Stimulated activated CD8-positive, alpha-beta memory T cell treated with anti-CD3 and anti-CD28 coated beads, Interleukin-7, amount 100 ng/mL, for 1 hour (primary cell): ENCODE measurements at places on chromosomes 4 and X.

DNA sequence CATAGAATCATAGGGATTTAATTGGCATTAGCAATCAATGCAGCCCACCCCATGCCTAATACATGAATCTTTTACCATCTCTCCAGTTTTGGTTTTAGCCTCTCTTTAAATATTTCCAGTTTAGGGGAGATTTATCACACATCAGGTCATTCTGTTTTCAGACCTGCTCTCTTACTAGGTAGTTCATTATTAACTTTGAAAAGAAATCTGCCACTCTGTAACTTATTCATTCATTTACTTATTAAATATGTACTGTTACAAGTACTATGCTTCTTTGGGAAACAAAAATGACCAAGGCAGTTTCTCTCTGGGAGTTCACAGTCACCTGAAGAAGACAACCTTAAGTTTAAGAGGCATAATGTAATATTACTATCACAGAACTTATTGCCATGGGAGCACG is 62.1 kb downstream of the USO1 start:
- no peak for DNase-seq

DNA sequence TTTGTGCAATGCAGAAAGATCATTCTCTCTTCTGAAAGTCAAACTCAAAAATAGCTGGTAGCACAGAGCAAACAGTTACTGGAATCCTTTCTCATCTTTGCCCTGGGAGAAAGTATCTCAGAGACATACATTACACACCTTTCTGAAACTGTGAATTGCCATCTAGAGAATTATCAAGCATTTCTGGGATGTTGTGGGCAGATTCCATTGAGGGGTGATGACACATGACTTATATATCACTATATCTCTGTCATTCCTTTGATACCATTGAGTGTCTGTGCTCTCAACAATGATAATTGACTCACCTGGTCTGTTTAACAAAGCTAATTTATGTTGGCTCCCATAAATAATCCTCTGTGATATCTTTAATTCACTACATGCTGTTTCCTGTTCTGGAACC is 13.0 kb downstream of the SLIT2 start:
- no peak for DNase-seq

GRCh38 chrX:147478899-147479298 is 432.8 kb upstream of the FMR1 start:
- DNase-seq = no peak

- no peak for DNase-seq
Measured at GRCh38 chr4:144645102-144645630, 790 bp upstream of the HHIP start.

- no peak for DNase-seq
Measured at GRCh38 chrX:39944416-39944815, 153.3 kb downstream of the BCOR start.

- DNase-seq = no peak
Measured at GRCh38 chr4:123163501-123163900, 233.1 kb upstream of the SPRY1 start.

- no peak for DNase-seq
Measured at GRCh38 chr4:73259571-73260090, 1.0 kb upstream of the ANKRD17 start.

GRCh38 chrX:100663642-100664041 is 19.6 kb downstream of the SRPX2 start:
- no peak for DNase-seq

GRCh38 chr4:11765849-11766453 is 337.3 kb upstream of the HS3ST1 start:
- DNase-seq = no peak

DNA sequence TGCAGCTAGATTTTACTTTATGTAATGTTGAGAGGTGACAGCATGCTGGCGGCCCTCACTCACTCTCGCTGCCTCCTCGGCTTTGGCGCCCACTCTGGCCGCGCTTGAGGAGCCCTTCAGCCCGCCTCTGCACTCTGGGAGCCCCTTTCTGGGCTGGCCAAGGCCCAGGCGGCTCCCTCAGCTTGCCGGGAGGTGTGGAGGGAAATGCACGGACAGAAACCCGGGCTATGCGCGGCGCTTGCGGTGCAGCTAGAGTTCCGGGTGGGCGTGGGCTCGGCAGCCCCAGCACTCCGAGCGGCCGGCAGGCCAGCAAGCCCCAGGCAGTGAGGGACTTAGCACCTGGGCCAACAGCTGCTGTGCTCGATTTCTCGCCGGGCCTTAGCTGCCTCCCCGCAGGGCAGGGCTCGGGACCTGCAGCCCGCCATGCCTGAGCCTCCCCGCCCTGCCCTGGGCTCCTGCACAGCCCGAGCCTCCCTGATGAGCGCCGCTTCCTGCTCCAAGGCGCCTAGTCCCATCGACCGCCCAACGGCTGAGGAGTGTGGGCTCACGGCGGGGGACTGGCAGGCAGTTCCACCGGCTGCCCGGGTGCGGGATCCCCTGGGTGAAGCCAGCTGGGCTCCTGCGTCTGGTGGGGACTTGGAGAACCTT is 128.7 kb downstream of the GASK1B start:
- no peak for DNase-seq

- DNase-seq = no peak
Measured at GRCh38 chr4:71680706-71681105, 103.2 kb downstream of the GC start.

DNA sequence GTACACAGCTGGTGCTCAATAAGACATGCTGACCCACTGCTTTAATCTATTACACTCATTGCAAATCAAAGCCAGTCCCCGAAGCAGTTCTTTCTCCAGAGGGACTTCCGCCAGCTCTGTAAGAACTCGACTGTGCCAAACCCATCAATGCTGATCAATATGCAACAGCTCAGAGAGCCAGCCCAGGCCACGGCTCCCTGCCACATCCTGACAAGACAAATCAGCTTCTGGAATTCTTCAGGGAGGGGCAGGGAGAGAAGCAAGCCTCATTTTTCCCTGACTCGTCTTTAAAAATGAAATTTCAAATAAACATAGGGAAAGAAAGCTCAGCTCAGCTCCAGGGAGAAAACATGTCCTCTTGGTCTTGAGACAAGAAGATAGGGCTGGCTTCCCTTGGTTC is 5.3 kb upstream of the ADRA2C start:
- no peak for DNase-seq

- DNase-seq = no peak
Measured at GRCh38 chr4:108512615-108513505, 107.5 kb upstream of the RPL34 start.

DNA sequence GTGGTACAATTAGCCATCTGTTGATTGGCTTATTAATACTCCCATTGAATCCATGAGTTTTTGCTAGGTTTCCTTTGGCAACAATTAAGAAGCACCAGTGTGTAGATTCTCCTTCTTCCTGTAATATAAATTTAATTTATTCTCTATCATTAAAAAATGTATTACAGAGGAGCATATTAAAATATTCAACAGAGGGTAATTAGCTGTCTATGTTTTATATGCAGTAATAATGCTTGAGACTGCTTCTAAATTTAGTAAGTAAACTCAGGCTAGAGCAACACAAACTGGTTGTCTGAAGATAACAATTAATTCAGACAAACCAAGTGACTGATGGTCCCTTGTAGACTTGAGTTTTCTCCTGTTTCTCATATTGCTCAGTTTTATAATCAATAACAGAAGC is 192.4 kb downstream of the FAT4 start:
- no peak for DNase-seq

DNA sequence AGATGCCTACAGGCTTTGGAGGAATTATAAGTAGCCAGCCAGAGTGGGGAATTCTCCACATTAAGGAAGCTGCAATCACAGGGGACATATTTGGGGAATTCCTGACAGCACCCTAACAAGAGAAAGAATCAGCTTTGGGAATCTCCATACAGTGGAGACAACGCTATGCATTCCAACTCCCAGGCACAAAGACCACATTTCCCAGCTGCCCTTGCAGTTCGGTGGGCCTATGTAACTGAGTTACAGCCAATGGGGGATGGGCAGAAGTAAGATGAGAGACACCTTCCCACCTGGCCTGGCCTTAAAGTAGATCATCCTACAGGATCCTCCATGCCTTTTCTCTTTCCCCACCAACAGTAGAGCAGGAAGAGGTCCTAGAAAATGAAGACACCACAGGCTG is 43.4 kb upstream of the CCKAR start:
- no peak for DNase-seq

GRCh38 chrX:107836958-107837357 is 11.3 kb downstream of the MID2 start:
- DNase-seq = no peak

DNA sequence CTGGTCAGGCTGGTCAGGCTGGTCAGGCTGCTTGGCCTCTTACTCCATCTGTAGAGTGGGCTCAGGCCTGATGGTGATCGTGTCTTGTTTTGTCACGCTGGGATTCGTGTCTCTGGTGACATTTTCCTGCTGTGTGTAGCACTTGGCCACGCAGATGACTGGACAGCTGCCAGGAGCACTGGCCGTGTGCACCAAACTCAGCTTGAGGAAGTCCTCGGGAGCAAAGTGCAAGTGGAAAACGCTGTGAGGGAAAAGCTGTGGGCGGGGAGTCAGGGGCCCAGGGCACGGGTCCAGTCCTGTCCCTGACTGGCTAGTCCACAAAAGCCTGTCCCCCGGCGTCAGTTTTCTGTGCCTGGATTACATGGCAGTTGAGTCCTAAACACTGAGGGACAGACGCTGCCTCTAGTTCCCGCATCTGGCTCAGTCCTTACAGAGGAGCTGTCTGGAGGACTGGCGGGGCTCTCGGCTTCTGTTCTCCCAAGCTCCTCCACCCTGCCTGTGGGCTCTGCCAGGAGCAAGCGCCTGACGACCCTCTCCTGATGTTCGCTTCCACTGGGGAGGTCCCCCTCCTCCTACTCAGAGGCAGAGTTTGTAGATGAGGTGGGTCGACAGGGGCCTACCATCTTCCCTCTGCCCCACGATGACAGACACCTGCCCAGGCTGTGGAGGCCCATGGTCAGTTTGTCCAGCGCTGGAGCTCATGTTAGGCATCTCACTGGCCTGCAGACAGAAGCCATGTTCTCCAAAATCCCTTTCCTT is 35.9 kb upstream of the GRPEL1 start:
- no peak for DNase-seq

GRCh38 chrX:115609621-115610020 is 48.6 kb downstream of the PLS3 start:
- DNase-seq = no peak

GRCh38 chrX:150405576-150405975 is 42.5 kb downstream of the MAMLD1 start:
- no peak for DNase-seq

GRCh38 chr4:3821580-3822229 is 55.5 kb downstream of the ADRA2C start:
- no peak for DNase-seq

GRCh38 chr4:28921886-28922285 is 1798.3 kb upstream of the PCDH7 start:
- no peak for DNase-seq

- DNase-seq = no peak
Measured at GRCh38 chr4:167587361-167587760, 353.1 kb upstream of the SPOCK3 start.

DNA sequence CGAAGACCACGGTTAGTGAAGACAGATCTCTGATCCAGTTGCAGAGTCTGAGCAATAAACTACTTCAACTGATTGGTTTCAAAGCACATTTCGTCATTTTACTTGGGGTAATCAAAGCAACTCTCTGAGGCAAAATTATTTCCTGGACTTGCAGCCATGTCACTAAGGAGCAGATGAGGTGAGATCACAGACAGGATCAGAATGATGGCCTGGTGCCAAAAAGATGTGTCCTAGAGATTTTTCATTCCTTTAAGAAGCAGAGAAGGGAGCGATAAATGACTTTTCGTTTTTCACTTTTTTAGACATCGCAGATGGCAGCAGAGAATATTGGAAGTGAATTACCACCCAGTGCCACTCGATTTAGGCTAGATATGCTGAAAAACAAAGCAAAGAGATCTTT is 83.9 kb downstream of the PTTG2 start:
- no peak for DNase-seq

- no peak for DNase-seq
Measured at GRCh38 chr4:124135409-124135813, 577.1 kb downstream of the ANKRD50 start.

GRCh38 chr4:155611501-155611900 is 55.1 kb upstream of the GUCY1A1 start:
- DNase-seq = no peak

GRCh38 chr4:42277291-42277690 is 120.0 kb upstream of the SHISA3 start:
- DNase-seq = no peak

DNA sequence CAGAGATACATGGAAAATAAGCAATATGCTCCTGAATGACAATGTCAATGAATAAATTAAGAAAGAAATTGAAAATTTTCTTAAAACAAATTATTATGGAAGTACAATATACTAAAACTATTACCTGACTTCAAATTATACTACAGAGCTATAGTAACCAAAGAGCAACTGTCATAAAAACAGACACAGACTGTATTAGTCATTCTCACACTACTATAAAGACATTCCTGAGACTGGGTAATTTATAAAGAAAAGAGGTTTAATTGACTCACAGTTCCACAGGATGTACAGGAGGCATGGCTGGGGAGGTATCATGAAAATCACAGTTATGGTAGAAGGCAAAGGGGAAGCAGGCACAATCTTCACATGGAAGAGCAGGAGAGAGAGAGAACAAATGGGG is 60.0 kb upstream of the CYSLTR1 start:
- no peak for DNase-seq

GRCh38 chr4:159232465-159233106 is 129.7 kb downstream of the RAPGEF2 start:
- DNase-seq = no peak

- DNase-seq = no peak
Measured at GRCh38 chrX:153882086-153882498, 3.9 kb downstream of the L1CAM start.

GRCh38 chr4:155009288-155009687 is 199.1 kb upstream of the NPY2R start:
- no peak for DNase-seq

DNA sequence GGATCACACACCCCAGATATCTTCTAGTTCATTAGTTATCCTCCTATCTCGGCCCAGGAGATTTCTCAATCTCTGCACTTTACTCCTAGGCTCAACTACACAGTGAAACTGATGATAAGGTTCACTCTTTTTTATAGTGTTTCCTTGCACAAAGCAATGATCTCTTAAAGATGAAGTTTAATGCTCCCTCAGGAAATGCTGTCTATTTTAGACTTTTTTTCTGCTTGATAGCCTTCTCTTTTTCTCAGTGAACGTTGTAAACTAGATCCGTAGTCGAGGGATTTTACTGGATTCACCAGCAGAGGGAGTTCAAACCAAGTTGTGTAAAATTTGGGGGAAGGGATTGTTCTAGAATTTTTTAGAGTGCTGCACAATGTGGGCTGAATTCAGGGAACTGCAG is 269.6 kb downstream of the GBA3 start:
- DNase-seq = no peak

DNA sequence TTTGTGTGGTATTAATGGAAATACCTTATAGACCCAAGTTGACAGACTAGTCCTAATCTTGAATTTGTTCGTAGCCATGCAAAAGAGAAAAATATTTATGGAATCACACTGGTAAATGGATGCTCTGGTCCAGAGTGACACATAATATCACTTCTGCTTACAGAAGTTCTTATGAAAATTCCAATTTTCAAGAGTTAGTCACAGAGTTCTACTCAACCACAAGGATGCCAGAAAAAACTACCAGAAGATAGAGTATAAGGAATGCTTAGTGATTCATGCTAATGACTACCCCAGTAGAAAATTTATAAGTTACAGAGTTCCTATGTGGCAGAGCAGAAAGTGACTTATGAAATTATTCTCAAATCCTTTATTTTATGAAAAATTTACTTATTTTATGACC is 1384.8 kb downstream of the FAM133A start:
- DNase-seq = no peak
